Stimulated activated CD4-positive, alpha-beta T cell treated with anti-CD3 and anti-CD28 coated beads, Interleukin-12 subunit alpha, Interleukin-12 subunit beta, amount 100 ng/mL, for 48 hours (primary cell): ENCODE measurements at places on chromosomes 13 and 19.
A peak's percentile ranks its signal among the peaks of the same experiment; 100 is the strongest.

- no peak for DNase-seq
These were observed 78.1 kb downstream of the CHST8 start for GRCh38 chr19:33699754-33700407.

DNA sequence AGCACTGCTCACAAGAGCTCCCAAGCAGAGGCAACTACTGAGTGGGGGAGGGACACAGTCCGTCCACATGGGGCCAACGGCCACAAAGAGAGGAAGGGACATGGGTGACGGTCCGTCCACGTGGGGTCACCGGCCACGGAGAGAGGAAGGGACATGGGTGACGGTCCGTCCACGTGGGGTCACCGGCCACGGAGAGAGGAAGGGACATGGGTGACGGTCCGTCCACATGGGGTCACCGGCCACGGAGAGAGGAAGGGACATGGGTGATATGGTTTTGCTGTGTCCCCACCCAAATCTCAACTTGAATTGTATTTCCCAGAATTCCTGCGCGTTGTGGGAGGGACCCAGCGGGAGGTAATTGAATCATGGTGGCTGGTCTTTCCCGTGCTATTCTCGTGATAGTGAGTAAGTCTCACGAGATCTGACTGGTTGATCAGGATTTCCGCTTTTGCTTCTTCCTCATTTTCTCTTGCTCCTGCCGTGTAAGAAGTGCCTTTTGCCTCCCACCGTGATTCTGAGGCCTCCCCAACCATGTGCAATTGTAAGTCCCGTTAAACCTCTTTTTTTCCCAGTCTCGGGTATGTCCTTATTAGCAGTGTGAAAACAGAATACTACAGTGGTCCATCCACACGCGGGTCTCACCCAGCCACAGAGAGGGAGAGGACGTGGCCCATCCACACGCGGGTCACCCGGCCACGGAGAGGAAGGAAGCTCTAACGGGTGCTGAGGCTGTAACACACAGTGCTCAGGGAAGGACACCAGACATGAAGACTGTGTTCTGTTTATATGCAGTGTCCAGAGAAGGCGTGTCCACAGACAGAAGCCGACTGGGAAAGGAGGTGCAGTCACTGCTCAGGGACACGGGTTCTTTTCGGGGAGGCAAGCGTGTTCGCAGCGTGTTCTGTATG is 48.5 kb downstream of the GAS6 start:
- DNase-seq: peak; percentile 60

GRCh38 chr19:35890113-35890650 is 10.2 kb downstream of the NFKBID start:
- no peak for DNase-seq

GRCh38 chr13:59532405-59532804 is 631.3 kb downstream of the DIAPH3 start:
- DNase-seq: no peak

DNA sequence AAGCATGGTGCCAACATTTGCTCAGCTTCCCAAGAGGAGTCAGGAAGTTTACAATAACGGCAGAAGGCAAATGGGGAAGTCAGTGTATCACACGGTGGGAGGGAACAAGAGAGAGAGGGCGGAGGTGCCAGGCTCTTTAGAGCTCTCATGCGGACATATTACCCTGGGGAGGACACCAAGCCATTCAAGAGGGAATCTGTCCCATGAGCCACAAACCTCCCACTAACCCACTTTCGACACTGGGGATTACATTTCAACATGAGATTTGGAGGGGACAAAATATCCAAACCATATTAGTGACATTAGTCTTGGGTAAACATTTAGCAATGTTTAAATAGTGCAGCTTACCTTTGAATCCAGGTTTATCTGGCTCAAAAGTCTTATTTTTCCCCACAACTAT is 69.9 kb downstream of the SLAIN1 start:
- no peak for DNase-seq
